Bronchus fibroblast of lung (primary cell): ENCODE measurements at places on chromosomes 1 and 21. TPM values are rescaled to one million over a fixed set of nuclear protein-coding genes. Genes with fewer than 3 reads are reported as not detected.

Gene EPHA2
- total RNA-seq: 27.9 and 29.8 TPM in 2 replicates

Gene UBL4B
- total RNA-seq: not detected in 2 replicates

Gene IRF6
- 0.34 and 0.59 TPM in 2 replicates for total RNA-seq

Gene NUF2
- total RNA-seq: 34.0 and 42.4 TPM in 2 replicates

Gene GJB4
- total RNA-seq: not detected in 2 replicates

Gene GPR37L1
- not detected in 2 replicates for total RNA-seq

Gene BTBD8
- 1.6 and 3.9 TPM in 2 replicates for total RNA-seq

Gene KRTAP12-3
- not detected in 2 replicates for total RNA-seq

Gene TSPAN1
- 0.89 and 1.0 TPM in 2 replicates for total RNA-seq

Gene ERG
- not detected in 2 replicates for total RNA-seq

Gene GSTM1
- total RNA-seq: not detected in 2 replicates

Gene MAP10
- total RNA-seq: 1.9 and 2.2 TPM in 2 replicates

Gene TMEM269
- total RNA-seq: under 0.01 TPM in 1 of 2 replicates, not detected in the other

Gene RAB42
- total RNA-seq: 6.2 and 7.4 TPM in 2 replicates

Gene FCRL1
- total RNA-seq: not detected in 2 replicates
